Naive thymus-derived CD8-positive, alpha-beta T cell (primary cell): ENCODE measurements at places on chromosomes 16 and 17. TPM values are rescaled to one million over a fixed set of nuclear protein-coding genes. Genes with fewer than 3 reads are reported as not detected.

DNA sequence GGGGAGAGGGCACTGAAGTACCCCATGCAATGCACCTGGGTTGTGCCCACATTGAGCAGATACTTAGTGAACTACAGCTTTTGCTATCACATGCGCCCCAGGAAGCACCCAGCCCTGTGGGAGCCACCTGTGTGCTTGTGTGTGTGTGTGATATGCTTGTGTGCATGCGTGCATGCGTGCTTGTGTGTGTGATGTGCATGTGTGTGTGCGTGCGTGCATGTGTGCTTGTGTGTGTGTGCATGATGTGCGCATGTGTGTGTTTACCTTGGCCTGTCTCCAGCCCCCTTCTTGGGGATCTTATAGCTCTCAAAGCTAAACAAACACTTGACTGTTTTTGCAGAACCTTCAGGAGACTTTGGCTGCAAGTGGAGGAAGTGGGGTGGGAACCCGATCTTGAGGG is 841 bp downstream of the C16orf89 start:
- no peak for DNase-seq
- H3K36me3 ChIP-seq = no peaks in the 10 kb centered on the region
- H3K4me1 ChIP-seq = no peaks in the 10 kb centered on the region

GRCh38 chr16:87040169-87041117 is 276.7 kb downstream of the C16orf95 start:
- H3K27me3 ChIP-seq = peaks cover 3% of the 10 kb centered on the region
- no peak overlapping the region for H3K27ac ChIP-seq
- DNase-seq = no peak
- H3K4me1 ChIP-seq = no peaks in the 10 kb centered on the region

ADAM11 gene
- 0.86 TPM for total RNA-seq

INCA1 gene
- total RNA-seq = not detected

YPEL3 gene
- 264 TPM for total RNA-seq

HAS3 gene
- 3.4 TPM for total RNA-seq

DNA sequence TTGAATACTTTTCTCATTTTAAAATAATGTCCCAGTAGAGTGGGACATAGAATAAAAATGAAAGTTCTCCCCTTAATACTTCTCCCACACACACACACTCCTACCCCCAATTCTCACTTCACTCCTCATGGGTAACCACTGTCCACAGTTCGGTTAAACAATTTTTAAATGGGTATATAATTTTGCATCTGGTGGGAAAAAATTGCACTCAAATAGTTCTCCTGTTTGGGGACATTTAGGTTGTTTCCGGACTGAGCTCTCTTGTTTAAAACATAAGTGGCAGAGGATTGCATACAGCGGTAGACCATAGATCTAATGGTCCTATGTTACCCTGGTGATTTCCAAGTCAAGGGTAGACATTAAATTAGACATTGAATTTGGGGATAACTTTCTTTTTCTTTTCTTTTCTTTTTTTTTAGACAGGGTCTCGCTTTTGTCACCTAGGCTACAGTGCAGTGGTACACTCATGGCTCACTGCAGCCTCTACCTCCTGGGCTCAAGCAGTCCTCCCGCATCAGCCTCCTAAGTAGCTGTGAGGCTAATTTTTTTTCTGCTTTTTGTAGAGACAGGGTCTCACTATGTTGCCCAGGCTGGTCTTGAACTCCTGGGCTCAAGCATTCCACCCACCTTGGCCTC is 138.3 kb downstream of the SOCS1 start:
- H3K4me3 ChIP-seq = no peak overlapping the region
- H3K4me1 ChIP-seq = peaks cover 26% of the 10 kb centered on the region
- H3K27me3 ChIP-seq = no peaks in the 10 kb centered on the region
- H3K36me3 ChIP-seq = no peaks in the 10 kb centered on the region
- DNase-seq = no peak

- no peaks in the 10 kb centered on the region for H3K27me3 ChIP-seq
- DNase-seq = no peak
- H3K4me1 ChIP-seq = no peaks in the 10 kb centered on the region
- no peak overlapping the region for H3K4me3 ChIP-seq
Observed at GRCh38 chr16:55091213-55091870, 160.7 kb downstream of the IRX5 start.

AOC3 gene
- 1.6 TPM for total RNA-seq

TMEM88 gene
- 7.2 TPM for total RNA-seq

GRCh38 chr17:28227316-28228108 is 91.5 kb upstream of the TMEM97 start:
- H3K27me3 ChIP-seq = peaks cover 43% of the 10 kb centered on the region
- H3K27ac ChIP-seq = no peak overlapping the region
- peak overlapping the region; percentile 48 for H3K4me3 ChIP-seq
- H3K36me3 ChIP-seq = peaks cover 2% of the 10 kb centered on the region
- peaks cover 6% of the 10 kb centered on the region for H3K4me1 ChIP-seq

- no peak overlapping the region for H3K27ac ChIP-seq
- H3K36me3 ChIP-seq = no peaks in the 10 kb centered on the region
- peaks cover 2% of the 10 kb centered on the region for H3K4me1 ChIP-seq
- peaks cover 3% of the 10 kb centered on the region for H3K27me3 ChIP-seq
- DNase-seq = no peak
Observed at GRCh38 chr17:79704691-79705090, 26.1 kb upstream of the ENPP7 start.

GRCh38 chr17:78523934-78524655 is 53.1 kb downstream of the DNAH17 start:
- H3K4me1 ChIP-seq = no peaks in the 10 kb centered on the region
- no peak overlapping the region for H3K27ac ChIP-seq
- H3K27me3 ChIP-seq = no peaks in the 10 kb centered on the region
- H3K36me3 ChIP-seq = no peaks in the 10 kb centered on the region
- no peak for DNase-seq

FBXO39 gene
- not detected for total RNA-seq

SMG6 gene
- 49.6 TPM for total RNA-seq

DNA sequence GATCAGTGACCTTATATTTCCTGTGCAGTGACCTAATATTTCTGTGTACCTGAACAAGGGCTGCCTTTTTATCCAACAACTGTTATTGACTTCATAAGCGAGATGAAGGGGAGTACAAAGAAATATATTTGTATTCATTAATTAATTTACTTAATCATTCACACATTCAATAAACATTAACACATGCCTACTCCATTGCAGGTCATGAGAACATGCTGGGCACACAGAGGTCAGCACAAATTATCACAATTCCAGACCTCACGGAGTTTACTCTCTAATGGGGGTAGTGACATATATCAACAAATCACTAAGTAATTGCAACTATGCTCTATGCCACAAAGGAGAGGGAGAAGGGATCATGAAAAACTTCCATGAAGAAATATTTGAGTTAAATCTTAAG is 614.6 kb downstream of the TOX3 start:
- H3K4me3 ChIP-seq = no peak overlapping the region
- DNase-seq = no peak
- H3K36me3 ChIP-seq = no peaks in the 10 kb centered on the region
- H3K27me3 ChIP-seq = no peaks in the 10 kb centered on the region
- H3K27ac ChIP-seq = no peak overlapping the region

DNA sequence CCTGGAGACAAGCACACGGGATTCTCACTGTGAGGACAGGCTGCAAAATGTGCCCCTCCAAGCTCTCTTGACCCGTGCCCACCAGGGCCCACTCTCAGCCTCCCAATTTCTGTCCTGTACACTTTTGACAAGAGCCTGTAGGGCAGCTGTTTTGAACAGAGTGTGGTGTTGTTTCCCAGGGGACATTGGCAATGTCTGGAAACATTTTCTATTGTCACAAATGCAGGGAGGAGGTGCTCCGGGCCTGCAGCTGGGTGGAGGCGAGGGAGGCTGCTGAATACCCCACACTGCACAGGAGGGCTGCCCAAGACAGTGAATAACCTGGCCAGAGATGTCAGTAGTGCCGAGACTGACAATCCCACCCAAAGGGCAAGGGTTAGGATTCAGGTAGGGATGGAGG is 10.5 kb downstream of the CEP295NL start:
- H3K27me3 ChIP-seq = no peaks in the 10 kb centered on the region
- no peaks in the 10 kb centered on the region for H3K36me3 ChIP-seq
- H3K4me3 ChIP-seq = no peak overlapping the region
- DNase-seq = no peak
- no peak overlapping the region for H3K27ac ChIP-seq
- H3K4me1 ChIP-seq = peaks cover 48% of the 10 kb centered on the region

- no peak overlapping the region for H3K4me3 ChIP-seq
- H3K27ac ChIP-seq = peak overlapping the region; percentile 60
- peaks cover 22% of the 10 kb centered on the region for H3K27me3 ChIP-seq
- H3K36me3 ChIP-seq = peaks cover 2% of the 10 kb centered on the region
- H3K4me1 ChIP-seq = peaks cover under 1% of the 10 kb centered on the region
- no peak for DNase-seq
Observed at GRCh38 chr16:9154567-9155410, 63.3 kb downstream of the HAPSTR1 start.

GPR179 gene
- total RNA-seq = 0.11 TPM

TBC1D3G gene
- total RNA-seq = not detected

CCL5 gene
- total RNA-seq = 84.3 TPM

DNA sequence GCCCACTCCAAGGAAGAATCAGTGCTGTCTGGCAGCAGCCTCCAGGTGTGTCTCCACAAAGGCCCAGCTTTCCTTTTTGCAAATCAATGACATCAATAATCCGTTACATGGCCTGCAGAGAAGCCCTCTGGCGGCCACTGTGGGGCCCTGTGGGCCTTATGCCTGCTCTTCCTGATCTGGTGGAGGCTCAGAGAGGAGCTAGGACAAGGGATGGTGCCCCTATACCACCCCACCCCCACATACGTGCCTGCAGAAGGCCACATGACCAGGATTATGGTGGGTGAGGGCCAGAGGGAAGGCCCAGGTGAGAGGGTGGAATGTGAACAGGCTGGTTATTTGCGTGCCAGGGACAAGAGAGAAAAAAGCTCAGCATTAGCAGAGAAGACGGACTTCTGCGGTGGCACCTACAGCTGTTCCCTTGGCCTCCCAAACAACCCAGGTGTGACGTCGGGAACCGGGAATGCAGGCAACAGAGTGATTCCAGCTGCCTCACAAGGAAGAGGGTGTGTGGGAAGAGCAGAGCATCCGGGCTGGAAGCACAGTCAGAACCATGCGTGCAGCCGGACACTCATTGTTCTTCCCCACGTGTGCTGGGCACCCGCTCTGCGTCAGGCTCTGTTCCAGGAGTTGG is 22.5 kb downstream of the EIF4A3 start:
- no peaks in the 10 kb centered on the region for H3K4me1 ChIP-seq
- H3K27me3 ChIP-seq = peaks cover 17% of the 10 kb centered on the region
- no peaks in the 10 kb centered on the region for H3K36me3 ChIP-seq
- H3K27ac ChIP-seq = no peak overlapping the region
- DNase-seq = no peak

GRCh38 chr17:79739148-79740062 is 8.7 kb downstream of the ENPP7 start:
- H3K27me3 ChIP-seq = peaks cover 46% of the 10 kb centered on the region
- no peaks in the 10 kb centered on the region for H3K36me3 ChIP-seq
- H3K27ac ChIP-seq = no peak overlapping the region
- no peak for DNase-seq

DNA sequence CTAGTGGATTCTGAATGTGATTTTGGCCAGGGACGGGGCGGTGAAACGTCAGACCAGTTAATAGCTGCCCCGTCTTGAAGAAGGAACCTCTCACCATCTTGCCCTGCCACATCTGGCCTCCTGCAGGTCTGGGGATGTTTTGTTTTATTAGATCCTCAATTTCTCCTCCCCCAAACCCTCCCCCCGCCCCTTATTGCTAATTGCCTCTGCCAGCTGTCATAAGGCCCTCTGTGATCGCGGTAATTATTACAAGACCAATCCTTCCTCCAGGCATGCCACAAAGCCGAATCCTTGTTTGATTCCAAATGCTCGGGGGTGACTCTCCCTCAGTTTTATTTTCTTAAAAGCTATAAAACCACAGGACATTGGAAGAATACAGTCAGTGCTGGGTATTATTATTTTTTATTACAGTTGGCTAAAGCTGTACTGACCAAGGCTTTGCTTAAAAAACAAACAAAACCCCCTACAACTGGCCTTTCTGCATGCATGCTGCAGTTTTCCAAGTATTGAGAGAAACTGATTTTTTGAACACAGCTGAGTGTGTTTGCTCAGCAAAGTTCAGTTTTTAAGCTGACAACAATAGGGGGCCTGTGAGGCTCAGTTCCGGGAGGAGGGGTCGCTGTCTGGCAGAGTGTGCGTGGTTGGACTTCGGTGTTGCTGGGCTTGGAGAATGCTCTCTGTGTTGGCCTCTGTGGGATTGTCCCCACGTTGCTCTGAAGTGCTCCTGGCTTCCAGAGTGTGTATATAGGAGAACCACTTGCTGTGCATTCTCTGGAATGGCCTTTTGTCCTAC is 1.7 kb downstream of the KSR1 start:
- H3K4me3 ChIP-seq = peak overlapping the region; percentile 93
- H3K27me3 ChIP-seq = no peaks in the 10 kb centered on the region
- H3K27ac ChIP-seq = no peak overlapping the region
- DNase-seq = no peak
- peaks cover 25% of the 10 kb centered on the region for H3K4me1 ChIP-seq
- H3K36me3 ChIP-seq = no peaks in the 10 kb centered on the region

GRCh38 chr17:72332367-72332766 is 211.5 kb downstream of the SOX9 start:
- no peaks in the 10 kb centered on the region for H3K36me3 ChIP-seq
- no peak overlapping the region for H3K4me3 ChIP-seq
- H3K4me1 ChIP-seq = no peaks in the 10 kb centered on the region
- DNase-seq = no peak
- no peak overlapping the region for H3K27ac ChIP-seq

DNA sequence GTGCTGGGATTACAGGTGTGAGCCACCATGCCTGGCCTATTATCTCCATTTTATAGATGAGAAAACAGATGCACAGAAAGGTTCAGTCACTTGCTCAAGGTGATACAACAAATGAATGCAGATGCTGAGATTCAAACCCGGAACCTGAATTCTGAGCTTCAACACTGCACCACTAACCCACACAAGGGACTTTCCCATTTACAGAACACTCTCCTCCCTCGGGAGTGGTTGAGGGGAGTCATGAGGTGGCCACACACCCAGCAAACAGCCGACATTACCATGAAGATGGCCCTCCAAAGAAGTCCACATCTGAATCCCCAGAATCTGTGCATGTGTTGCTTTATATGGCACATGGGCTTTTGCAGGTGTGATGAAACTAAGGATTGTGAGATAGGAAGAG is 9.1 kb downstream of the BCL7C start:
- H3K4me3 ChIP-seq = no peak overlapping the region
- no peaks in the 10 kb centered on the region for H3K36me3 ChIP-seq
- peaks cover 34% of the 10 kb centered on the region for H3K4me1 ChIP-seq
- no peak for DNase-seq
- H3K27ac ChIP-seq = peak overlapping the region; percentile 36
- no peaks in the 10 kb centered on the region for H3K27me3 ChIP-seq

- peaks cover 83% of the 10 kb centered on the region for H3K4me1 ChIP-seq
- H3K27ac ChIP-seq = peak overlapping the region; percentile 93
- H3K27me3 ChIP-seq = no peaks in the 10 kb centered on the region
- no peak for DNase-seq
Observed at GRCh38 chr16:57127836-57128235, 35.5 kb downstream of the CPNE2 start.

HSPB9 gene
- total RNA-seq = not detected

KRT24 gene
- total RNA-seq = not detected

- peak overlapping the region; percentile 39 for H3K4me3 ChIP-seq
- H3K27me3 ChIP-seq = peaks cover 10% of the 10 kb centered on the region
- H3K36me3 ChIP-seq = no peaks in the 10 kb centered on the region
- DNase-seq = no peak
- H3K4me1 ChIP-seq = peaks cover 35% of the 10 kb centered on the region
Observed at GRCh38 chr17:68196394-68197090, 51.3 kb upstream of the AMZ2 start.

GRCh38 chr17:19867329-19868078 is at the start of gene ULK2:
Gene ULK2, minus strand, starts transcription at chr17:19867936. Its CDS starts 519 bp downstream, at chr17:19867417.
- peak within 1 kb of the TSS; percentile 80 for H3K4me3 ChIP-seq
- DNase-seq = peak; percentile 67
- H3K27me3 ChIP-seq = no peaks in the 10 kb centered on the region
- H3K36me3 ChIP-seq = no peaks in the 10 kb centered on the region

- H3K36me3 ChIP-seq = no peaks in the 10 kb centered on the region
- no peak overlapping the region for H3K4me3 ChIP-seq
- peak; percentile 35 for DNase-seq
- H3K27ac ChIP-seq = no peak overlapping the region
Observed at GRCh38 chr17:61635913-61636432, 45.0 kb upstream of the NACA2 start.
